ENCODE measurements at places on chromosomes 4 and X.

- DNase-seq = no peak
Measured at GRCh38 chr4:110867251-110867960, 244.5 kb upstream of the PITX2 start.

GRCh38 chrX:113675278-113675677, 834.6 kb upstream of the AMOT start:
- DNase-seq = no peak

- no peak for DNase-seq
Measured at GRCh38 chr4:41476310-41476885, 61.6 kb upstream of the LIMCH1 start.

GRCh38 chrX:101229170-101229569, 9.6 kb downstream of the DRP2 start:
- DNase-seq = no peak

GRCh38 chrX:85544609-85545008, 165.1 kb upstream of the POF1B start:
- no peak for DNase-seq

- no peak for DNase-seq
Measured at GRCh38 chrX:22616867-22617266, 344.2 kb downstream of the CBLL2 start.

DNA sequence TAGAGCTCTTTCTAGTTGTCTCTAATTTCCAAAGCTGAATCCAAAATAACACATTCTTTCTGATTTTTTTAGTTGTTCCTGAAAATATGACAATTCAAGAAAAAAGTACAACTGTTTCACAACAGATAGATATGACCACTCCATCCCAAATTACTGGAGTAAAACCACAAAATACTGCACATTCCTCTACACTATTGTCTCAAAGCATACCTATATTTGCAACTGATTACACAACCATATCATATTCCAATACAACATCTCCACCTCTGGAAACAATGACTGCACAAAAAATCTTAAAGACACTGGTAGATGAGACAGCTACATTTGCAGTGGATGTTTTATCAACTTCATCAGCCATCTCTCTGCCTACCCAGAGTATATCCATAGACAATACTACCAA, 43.6 kb downstream of the ADGRG4 start:
- DNase-seq = no peak

GRCh38 chr4:157806184-157806583, 366.6 kb downstream of the GASK1B start:
- DNase-seq = no peak

DNA sequence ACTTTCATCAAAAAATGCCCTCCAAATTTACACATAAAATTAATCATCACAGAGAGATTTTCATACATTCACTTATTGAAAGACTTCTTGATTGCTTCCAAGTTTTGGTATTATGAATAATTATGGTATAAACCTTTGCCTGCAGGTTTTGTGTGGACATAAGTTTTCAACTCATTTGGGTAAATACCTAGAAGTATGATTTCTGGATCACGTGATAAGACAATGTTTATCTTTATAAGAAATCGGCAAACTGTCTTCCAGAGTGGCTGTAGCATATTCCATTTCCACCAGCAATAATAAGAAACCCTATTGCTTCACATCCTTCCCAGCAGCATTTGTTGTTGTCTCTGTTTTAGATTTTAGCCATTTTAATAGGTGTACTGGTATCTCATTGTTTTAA, 1507.0 kb upstream of the IGFBP7 start:
- DNase-seq = no peak

GRCh38 chrX:10854594-10854993, 234.2 kb upstream of the MID1 start:
- DNase-seq = no peak

DNA sequence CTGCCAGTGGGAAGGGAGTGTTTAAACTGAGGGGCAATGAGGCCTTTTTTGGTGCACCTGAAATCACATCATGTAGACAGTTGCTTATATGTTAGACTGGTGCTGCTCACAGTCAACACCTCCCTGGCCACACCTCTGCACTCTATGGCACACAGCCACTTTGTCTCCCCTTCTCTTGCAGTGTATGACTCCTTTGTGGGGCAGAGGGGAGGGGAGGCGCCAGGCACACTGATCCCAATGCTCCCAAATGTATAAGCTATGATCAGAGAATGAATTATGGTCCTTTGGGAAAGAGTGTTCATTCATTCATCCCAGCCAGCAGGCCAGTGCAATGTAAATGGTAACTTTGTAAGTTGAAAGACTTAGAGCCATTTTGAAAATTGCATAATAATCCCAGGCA, 4.6 kb upstream of the GPC3 start:
- DNase-seq = no peak

GRCh38 chrX:85065512-85066198, 62.0 kb downstream of the APOOL start:
- no peak for DNase-seq

- no peak for DNase-seq
Measured at GRCh38 chr4:1344696-1345095, 2.3 kb upstream of the UVSSA start.

DNA sequence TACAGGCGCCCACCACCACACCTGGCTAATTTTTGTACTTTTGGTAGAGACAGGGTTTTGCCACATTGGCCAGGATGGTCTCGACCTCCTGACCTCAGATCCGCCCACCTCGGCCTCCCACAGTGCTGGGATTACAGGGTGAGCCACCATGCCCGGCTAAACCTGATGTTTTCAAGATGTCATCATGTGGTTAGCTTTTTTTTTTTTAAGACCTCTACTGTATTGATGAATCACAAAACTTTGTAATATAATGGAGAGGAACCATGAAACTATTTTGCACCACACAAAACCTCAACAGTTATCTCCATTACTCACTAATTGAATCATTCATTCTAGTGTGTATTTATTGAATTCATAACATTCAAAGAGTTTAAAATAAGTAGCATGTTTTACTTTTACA, 94.7 kb upstream of the NEIL3 start:
- DNase-seq = no peak

- DNase-seq = no peak
Measured at GRCh38 chr4:182307746-182308145, 64.5 kb downstream of the TENM3 start.

DNA sequence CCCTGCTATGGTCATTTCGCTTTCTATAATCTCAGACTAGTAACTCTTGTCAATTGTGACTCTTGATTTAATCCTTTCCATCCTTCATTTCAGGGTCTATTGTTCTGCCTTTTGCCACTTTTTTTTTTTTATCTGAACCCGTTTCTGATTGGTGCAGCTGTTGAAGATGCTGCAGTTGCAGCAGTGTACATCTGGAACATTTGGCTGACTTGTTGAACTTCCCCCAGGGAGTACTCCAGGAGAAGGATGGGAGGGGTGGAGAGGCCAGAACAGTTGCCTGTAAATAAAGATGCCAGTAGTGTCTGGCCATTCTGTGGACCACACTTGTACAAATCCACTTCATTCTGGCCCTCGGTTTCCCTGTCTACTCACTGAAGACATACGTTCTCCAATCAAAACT, 1.0 kb upstream of the EDA start:
- no peak for DNase-seq

Measured in neuronal stem cell (in vitro differentiated cells).